ENCODE measurements at places on chromosomes 16 and 17. TPM values are rescaled to one million over a fixed set of nuclear protein-coding genes. Genes with fewer than 3 reads are reported as not detected.

Gene ALKBH5
- total RNA-seq: 130 TPM

Gene CDRT4
- 0.43 TPM for total RNA-seq

Gene ZNF750
- total RNA-seq: 9.2 TPM

Gene KIF19
- total RNA-seq: under 0.01 TPM

Gene CORO1A
- 1.3 TPM for total RNA-seq

Gene SLC47A1
- total RNA-seq: 0.24 TPM

Gene TUBB3
- total RNA-seq: 7.0 TPM

Gene KRT12
- not detected for total RNA-seq

Gene HBZ
- total RNA-seq: not detected

Gene LRRC37A
- total RNA-seq: 0.48 TPM

Gene SHISA9
- under 0.01 TPM for total RNA-seq

Gene ARL6IP1
- total RNA-seq: 230 TPM

Gene NACA2
- not detected for total RNA-seq
